ENCODE measurements at places on chromosomes 7 and 10. TPM values are rescaled to one million over a fixed set of nuclear protein-coding genes. Genes with fewer than 3 reads are reported as not detected.

HYAL4 gene
- not detected for polyA plus RNA-seq

CNPY1 gene
- not detected for polyA plus RNA-seq

AKR1C4 gene
- polyA plus RNA-seq: 0.20 TPM

NUTM2D gene
- 34.2 TPM for polyA plus RNA-seq

GPR15LG gene
- not detected for polyA plus RNA-seq

VENTX gene
- 4.4 TPM for polyA plus RNA-seq

CTAGE8 gene
- 0.24 TPM for polyA plus RNA-seq

SPDYE2B gene
- not detected for polyA plus RNA-seq

FAM13C gene
- polyA plus RNA-seq: 21.4 TPM

PNLIPRP3 gene
- polyA plus RNA-seq: not detected

GBX1 gene
- not detected for polyA plus RNA-seq

PTF1A gene
- not detected for polyA plus RNA-seq

BTBD16 gene
- polyA plus RNA-seq: 0.48 TPM

EBLN1 gene
- polyA plus RNA-seq: not detected

CHAT gene
- polyA plus RNA-seq: not detected

CHN2 gene
- 6.8 TPM for polyA plus RNA-seq

ZNF438 gene
- polyA plus RNA-seq: 4.9 TPM

IGF2BP3 gene
- polyA plus RNA-seq: 0.03 TPM

GSTO2 gene
- 7.9 TPM for polyA plus RNA-seq

DNAJC2 gene
- 54.6 TPM for polyA plus RNA-seq

TDRD1 gene
- polyA plus RNA-seq: 0.04 TPM

TEX47 gene
- polyA plus RNA-seq: not detected

SFR1 gene
- polyA plus RNA-seq: 9.6 TPM

SPDYE2 gene
- 0.17 TPM for polyA plus RNA-seq

GPR85 gene
- 1.1 TPM for polyA plus RNA-seq

CALN1 gene
- 4.3 TPM for polyA plus RNA-seq

PON3 gene
- 5.6 TPM for polyA plus RNA-seq

GPR146 gene
- polyA plus RNA-seq: 14.2 TPM

TMEM26 gene
- 0.91 TPM for polyA plus RNA-seq

DKK1 gene
- 1.5 TPM for polyA plus RNA-seq

STOX1 gene
- polyA plus RNA-seq: 11.9 TPM

LRMDA gene
- 43.0 TPM for polyA plus RNA-seq

CDK6 gene
- polyA plus RNA-seq: 2.5 TPM

NT5C2 gene
- polyA plus RNA-seq: 33.2 TPM

TAS2R60 gene
- not detected for polyA plus RNA-seq

THNSL1 gene
- polyA plus RNA-seq: 3.4 TPM

HEPACAM2 gene
- polyA plus RNA-seq: 0.16 TPM

CHST15 gene
- 8.1 TPM for polyA plus RNA-seq

IFIT2 gene
- polyA plus RNA-seq: 30.0 TPM

WNT2 gene
- not detected for polyA plus RNA-seq

EXOC4 gene
- polyA plus RNA-seq: 15.0 TPM

PRPS1L1 gene
- not detected for polyA plus RNA-seq

FLNC gene
- polyA plus RNA-seq: 0.66 TPM

SEPTIN14 gene
- polyA plus RNA-seq: not detected

CCDC6 gene
- 7.1 TPM for polyA plus RNA-seq

IDI2 gene
- not detected for polyA plus RNA-seq

SPDYE16 gene
- 0.40 TPM for polyA plus RNA-seq

NRCAM gene
- polyA plus RNA-seq: 103 TPM

SEMA3C gene
- 2.9 TPM for polyA plus RNA-seq

GHRHR gene
- polyA plus RNA-seq: 11.5 TPM
